ENCODE measurements at places on chromosomes 1 and 21.

- no peak for DNase-seq
These were observed 28.8 kb downstream of the CYYR1 start for GRCh38 chr21:26544201-26544775.

GRCh38 chr1:86104606-86105532, 51.7 kb downstream of the COL24A1 start:
- DNase-seq = no peak

- no peak for DNase-seq
These were observed 10.1 kb upstream of the NTPCR start for GRCh38 chr1:232940262-232940661.

DNA sequence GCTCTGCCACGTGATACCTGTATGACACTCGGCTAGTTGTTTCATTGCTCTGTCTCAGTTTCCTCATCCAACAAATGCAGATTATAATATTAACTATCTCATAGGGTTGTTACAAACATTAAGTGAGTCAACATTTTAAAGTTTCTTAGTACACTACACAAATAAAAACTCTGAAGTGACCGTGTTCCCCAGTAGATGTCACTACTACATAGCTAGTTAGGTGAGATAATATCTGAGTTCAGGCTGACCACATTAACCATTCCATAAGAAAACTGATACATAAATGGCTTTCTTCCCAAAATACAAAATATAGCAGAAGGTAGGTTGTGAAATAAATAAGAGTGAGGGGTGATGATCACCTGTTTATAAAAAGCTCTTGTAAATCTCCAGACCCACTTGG, 214.1 kb downstream of the NUF2 start:
- DNase-seq = no peak

DNA sequence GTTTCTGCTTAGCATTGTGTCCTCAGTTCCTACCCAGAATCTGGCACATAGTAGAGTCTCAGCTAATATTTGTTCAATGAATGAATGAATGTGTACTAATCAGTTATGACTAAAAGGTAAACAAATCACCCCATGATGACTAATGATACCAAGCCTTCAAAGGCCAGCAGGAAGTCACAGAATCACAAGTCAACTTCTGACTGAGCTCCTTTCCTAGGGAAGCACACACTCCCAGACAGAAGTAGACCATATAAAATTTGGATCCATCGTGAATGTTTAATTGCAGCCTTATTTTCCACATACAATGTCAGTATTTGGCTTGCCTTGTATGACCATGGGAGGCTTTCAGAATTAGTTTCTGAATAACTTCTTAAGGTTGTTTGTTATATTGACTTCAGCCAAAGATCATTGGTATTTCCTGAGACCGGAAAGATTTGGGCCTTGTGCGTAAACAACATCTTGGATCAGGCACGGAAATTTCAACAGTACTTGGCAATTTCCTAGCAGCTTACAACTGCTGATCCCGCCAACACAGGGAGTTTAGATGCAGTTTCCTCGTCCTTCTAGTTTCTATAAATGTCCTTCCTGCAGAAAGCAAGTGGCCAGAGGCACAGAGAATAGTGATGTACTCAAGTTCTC, 185.9 kb upstream of the ATP1B1 start:
- DNase-seq = no peak

DNA sequence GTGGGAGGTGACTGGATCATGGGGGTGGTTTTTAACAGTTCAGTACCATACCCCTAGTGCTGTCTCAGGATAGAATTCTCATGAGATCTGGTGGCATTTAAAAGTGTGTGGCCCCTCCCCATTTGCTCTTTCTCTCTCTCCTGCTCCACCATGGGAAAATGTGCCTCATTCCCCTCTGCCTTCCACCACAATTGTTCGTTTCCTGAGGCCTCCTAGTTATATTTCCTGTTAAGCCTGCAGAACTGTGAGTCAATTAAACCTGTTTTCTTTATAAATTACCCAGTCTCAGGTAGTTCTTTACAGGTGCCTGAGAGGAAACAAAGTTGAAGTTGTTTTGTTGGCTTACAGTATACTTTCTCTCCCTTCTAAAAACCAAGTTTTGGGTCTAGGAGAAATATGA, 23.1 kb upstream of the SLC22A15 start:
- no peak for DNase-seq

GRCh38 chr1:31627930-31628559, 10.6 kb downstream of the HCRTR1 start:
- no peak for DNase-seq

GRCh38 chr1:207711285-207711684, 40.6 kb upstream of the CD46 start:
- no peak for DNase-seq
